Activated T-helper 1 cell treated with Interleukin-2 at 50 U/mL for 16 hours (primary cell): ENCODE measurements at places on chromosomes 6 and 20.

DNA sequence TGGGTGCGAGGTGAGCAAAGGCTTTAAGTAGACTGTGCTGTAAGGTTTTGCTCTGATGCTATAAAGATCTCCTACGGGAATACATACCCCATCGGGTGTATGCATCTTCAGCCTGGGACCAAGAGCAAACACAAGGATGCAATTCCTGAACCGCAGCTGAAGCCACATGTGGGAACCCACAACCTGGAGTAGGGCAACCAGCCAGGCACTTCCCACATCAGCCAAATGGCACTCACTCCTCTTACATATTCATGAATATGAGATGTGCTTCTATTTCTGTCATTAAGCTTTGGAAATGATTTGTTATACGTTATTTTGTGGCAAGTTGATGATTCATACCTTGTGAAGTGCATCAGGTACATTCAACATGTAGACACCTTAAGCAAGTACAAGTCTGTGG lies 619.2 kb downstream of the C6orf118 start:
- DNase-seq, result no peak

- DNase-seq, result no peak
Observed at GRCh38 chr6:34318499-34319470, 70.0 kb upstream of the SMIM29 start.

- no peak for DNase-seq
Observed at GRCh38 chr6:68313911-68314310, 321.2 kb upstream of the ADGRB3 start.

DNA sequence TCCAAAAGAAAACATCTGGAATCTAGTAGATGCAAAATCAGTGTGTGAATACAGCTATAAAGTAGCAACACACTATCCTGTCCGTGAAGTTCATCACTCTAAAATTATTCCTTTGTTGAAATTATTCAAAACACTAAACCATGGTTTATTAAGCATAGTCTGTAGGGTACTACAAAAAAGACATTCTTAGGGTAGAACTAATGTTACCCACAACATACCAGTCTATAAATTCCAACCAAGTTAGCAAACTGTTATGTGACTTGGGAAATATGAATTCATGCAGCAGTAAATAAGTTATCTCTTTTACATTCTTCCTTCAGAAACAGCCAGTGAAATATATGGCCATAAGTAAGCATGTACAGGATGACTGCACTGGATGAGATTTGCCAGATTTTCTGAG lies 580.3 kb upstream of the ADGRB3 start:
- no peak for DNase-seq

- no peak for DNase-seq
Observed at GRCh38 chr6:5084360-5084780, 771 bp upstream of the PPP1R3G start.

GRCh38 chr20:9852566-9852965 lies 13.7 kb upstream of the PAK5 start:
- DNase-seq, result no peak

GRCh38 chr6:156508126-156508525 lies 269.1 kb upstream of the ARID1B start:
- no peak for DNase-seq

- no peak for DNase-seq
Observed at GRCh38 chr6:16146527-16146955, 17.7 kb downstream of the MYLIP start.

DNA sequence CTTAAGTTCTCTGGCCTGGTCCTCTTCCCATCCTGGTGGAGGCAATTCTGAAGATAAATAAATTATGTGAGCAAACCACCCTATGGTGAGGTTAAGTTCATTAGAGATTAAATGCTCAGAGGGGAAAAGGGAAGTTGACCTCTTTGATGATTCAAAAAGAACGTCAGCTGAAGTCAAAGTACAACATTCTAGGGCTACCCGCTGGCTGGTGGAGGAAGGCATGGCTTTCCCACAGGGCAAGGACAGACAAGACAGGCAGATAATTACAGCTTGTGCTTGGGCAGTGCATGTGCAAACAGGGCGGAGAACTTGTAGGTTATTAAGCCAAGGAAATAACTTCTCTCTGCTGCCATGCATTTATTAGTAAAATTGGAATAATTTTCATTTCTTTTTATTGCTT lies 91.0 kb upstream of the SLC24A3 start:
- DNase-seq, result no peak

- DNase-seq, result no peak
Observed at GRCh38 chr6:156938143-156938542, 161.0 kb downstream of the ARID1B start.

- DNase-seq, result no peak
Observed at GRCh38 chr6:43287717-43288679, 10.1 kb upstream of the SLC22A7 start.

DNA sequence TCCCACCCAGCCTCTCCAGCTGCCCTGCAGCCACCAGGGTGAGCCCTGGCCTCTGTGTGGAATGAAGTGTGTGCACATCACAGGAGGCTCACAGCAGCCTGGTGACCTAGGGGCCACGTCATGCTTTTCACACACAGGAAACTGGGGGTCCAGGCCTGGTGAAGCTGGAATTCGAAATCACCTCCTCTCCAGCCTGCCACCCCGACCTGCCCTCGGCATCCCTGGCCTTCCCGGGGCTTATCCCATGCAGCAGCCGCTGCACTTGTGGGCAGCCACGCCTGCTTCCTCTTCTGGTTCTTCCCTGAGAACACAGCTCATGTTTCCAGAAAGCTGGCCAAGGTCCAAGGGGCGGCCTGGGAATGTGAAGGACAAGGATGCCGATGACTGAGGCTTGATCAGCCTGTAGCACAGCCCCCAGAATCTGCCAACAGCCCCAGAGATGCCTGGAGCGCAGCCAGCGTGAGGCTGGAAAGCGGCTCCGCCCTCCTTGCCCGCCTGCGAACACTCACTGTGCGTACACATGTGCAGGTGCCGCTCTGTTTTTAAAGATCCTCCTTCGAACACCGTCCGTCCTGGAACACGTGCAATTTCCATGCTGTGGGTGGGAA lies 4.2 kb upstream of the NTSR1 start:
- DNase-seq, result no peak

- DNase-seq, result no peak
Observed at GRCh38 chr20:33353013-33353402, 48.3 kb downstream of the CDK5RAP1 start.

GRCh38 chr6:28816339-28816908 lies 107.4 kb downstream of the TRIM27 start:
- no peak for DNase-seq

DNA sequence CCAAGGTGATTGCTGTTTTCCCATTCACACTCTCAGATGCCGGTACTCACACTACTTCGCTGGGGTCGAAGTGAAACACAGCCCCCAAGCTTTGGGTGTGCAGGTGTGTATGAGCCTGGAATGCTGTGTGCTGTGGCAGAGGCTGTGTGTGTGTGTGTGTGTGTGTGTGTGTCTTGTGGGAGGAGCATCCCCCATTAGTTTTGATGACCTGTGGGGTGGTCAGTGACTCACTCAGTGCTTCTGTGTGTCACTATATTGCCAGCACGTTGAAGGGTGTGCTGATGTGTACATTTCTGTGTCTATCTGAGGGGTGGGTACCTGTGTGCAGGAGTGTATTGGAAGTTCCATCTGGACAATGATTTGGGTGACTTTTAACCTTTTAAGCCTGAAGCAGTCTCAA lies 5.0 kb upstream of the SLC12A5 start:
- no peak for DNase-seq

- no peak for DNase-seq
Observed at GRCh38 chr6:45450831-45451230, 73.1 kb upstream of the SUPT3H start.

DNA sequence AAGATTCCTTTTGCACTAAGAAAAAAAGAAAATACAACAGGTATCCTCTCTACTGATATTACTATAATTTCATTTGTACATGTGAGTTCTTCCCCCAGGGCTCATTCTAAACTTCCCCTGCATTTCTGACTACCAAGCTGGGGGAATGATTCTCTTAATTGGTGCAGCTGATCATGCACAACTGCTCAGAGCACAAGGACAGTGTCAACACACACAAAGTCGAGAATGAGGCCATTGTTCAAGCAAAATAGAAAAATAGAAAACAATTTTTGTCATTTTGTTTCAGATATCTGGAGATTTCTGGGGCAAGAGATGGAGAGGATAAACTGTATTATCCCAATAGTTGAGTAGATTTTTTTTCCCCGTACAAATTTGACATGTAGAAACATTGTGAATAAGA lies 236.3 kb downstream of the HAO1 start:
- DNase-seq, result no peak

DNA sequence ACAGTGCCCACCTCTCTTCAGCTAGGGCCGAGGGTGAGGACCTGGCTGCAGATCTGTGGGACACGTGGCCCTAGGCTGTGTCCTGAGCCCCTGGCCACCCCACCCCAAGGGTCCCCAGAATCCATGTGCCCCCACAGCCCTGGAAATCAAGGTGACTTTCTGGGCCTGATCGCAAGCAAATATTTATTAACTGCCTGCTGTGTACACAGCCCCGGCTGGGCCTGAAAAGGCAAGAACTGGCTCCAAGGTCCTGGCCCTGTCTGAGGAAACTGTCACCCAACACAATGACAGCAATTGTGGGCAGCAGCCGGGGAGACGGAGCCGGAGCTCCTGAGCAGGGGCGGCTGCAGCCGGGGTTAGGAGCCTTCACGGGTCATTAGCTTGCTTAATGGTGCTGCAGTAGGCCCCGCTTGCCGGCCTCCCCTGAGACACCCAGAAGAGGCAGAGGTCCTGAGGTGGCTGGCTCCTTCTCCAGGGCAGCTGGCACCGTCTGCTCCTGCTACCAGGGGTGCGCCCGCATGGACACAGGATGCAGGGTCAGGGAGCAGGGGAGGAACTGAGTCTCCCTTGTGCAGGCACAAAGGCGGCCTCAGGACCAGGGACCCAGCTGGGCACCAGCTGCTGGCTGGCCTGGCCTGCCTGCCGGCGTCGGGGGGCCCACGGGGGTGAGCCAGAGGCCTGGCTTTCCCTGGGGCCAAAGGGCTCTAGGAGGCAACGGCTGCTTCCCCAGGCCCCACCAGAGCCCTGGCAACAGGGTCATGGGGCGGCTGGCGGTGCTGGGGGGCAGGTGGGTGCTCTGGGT lies 24.1 kb downstream of the NPEPL1 start:
- DNase-seq, result no peak

- no peak for DNase-seq
Observed at GRCh38 chr20:60921022-60921622, 330.9 kb upstream of the CDH4 start.

- DNase-seq, result no peak
Observed at GRCh38 chr6:170225852-170226417, 64.9 kb downstream of the DLL1 start.

GRCh38 chr6:39865011-39865888 lies 69.0 kb downstream of the MOCS1 start:
- peak; percentile 3 for DNase-seq

GRCh38 chr20:43681991-43682410 lies 15.1 kb downstream of the MYBL2 start:
- DNase-seq, result no peak

DNA sequence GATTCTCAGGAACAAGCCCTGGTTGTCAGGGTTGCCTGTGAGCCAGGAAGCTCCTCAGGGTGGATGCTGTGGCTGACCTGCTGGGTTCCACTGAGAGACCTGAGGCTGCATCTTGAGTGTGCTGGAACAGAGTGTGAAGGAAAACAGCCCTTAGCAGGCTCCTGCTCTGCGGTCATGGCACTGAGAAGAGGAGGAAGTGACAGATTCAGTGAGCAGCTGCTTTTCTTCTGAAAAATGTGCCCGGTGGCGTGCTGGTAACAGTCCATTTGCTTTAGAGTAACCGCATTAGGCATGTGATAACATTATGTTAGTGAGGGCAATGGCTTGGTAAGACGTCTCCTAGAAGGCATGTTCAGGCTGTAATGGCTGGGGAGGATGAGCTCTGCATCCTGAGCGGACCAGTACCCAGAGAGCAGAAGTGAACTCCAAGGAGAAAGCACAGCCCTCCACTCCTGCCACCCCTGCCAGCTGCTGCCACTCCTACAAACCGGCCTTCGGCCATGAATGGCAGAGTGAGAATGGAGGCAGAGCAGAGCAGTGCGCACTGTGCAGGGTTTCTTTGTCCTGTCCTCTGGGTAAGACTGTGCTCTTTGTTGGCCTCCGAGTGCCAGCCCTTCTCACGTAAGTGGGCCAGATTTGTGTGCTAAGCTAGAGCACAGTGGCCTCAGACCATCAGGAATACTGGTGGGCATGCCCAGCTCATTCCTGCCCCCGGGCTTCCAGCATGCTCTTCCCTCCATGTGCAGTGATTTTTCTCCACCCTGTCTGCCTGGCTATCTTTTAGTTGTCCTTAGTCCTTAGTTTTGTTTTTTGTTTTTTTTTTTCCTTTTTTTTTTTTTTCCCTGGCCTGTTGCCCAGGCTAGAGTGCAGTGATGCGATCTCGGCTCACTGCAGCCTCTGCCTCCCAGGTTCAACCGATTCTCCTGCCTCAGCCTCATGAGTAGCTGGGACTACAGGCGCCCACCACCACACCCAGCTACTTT lies 98.1 kb upstream of the VSTM2L start:
- DNase-seq, result no peak

GRCh38 chr6:56708810-56709597 lies 66.3 kb upstream of the DST start:
- no peak for DNase-seq

DNA sequence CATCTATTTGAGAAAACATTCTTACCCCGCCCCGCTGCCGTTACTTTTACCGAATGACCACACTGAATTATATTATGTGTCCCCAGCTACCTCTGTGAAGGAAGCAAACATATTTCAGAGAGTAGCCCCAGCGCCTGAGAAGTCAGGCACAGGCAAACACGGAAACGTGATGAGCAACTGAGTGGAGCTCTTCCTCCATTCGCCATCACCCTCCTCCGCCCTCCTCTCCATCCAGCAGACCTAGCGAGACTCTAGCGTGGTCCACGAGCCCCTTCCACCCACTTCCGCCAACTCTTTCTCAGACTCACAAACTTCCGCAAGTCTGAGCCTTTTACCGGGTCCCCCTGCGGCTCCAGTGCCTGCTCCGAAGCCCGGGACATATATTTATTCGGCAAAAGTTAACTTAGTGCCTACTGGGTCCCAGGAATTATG lies 582 bp downstream of the SNRPB start:
- peak; percentile 49 for DNase-seq

DNA sequence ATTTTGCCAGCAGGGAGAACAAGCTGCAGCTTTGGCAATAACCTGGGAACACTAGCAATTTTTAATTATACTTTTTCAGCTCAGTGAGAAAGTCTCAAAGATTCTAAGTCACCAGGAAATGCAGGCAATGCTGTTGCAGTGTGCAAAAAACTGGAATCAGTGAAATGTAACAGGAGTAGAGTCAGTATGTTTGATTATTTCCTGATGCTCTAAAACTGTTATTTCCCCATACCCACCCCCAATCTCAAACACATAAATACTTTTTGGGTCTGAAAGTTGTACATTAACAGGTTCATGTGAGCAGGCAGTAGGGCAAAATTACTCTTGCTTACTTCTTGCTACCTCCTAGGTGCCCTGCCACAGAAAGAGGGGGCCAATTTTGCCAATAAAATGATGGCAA lies 65.4 kb upstream of the BEND6 start:
- DNase-seq, result no peak
